NCI-H2107 (cell line): ENCODE measurements at places on chromosomes 1 and 21.
A peak's percentile ranks its signal among the peaks of the same experiment; 100 is the strongest.

- DNase-seq, result no peak
Measured at GRCh38 chr1:16006552-16007485, 2.8 kb downstream of the SRARP start.

- no peak for DNase-seq
Measured at GRCh38 chr1:9341301-9341845, 48.7 kb downstream of the SPSB1 start.

GRCh38 chr1:58570817-58571216, 6.2 kb downstream of the TACSTD2 start:
- no peak for DNase-seq

- no peak for DNase-seq
Measured at GRCh38 chr1:150966011-150966410, 8.6 kb downstream of the CERS2 start.

DNA sequence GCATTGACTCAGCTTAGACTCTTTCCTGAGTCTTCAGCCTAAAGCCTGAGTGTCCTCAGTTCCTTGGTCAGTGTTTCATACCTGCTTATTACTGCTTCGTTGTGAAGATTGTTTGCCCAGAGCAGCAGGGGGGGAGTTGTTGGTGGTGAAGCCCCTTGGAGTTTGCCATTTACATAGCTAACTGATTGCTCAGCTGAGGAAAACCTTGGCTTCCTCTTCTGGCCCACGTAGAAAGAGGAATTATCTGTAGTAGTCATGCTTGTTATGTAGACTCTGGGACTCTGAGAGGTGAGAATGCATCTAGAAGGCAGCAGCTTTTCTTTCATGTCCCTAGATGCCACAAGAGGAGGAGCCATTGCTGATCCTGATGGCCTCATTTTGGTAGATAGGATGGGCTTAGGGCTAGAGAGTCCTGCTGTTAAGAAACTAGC, 125.9 kb downstream of the MAST2 start:
- no peak for DNase-seq

- no peak for DNase-seq
Measured at GRCh38 chr1:16112596-16113555, 39.4 kb upstream of the FAM131C start.

GRCh38 chr1:204263254-204263910, 49.6 kb upstream of the GOLT1A start:
- DNase-seq, result no peak

GRCh38 chr1:17890815-17891191, 135.7 kb downstream of the ACTL8 start:
- no peak for DNase-seq

DNA sequence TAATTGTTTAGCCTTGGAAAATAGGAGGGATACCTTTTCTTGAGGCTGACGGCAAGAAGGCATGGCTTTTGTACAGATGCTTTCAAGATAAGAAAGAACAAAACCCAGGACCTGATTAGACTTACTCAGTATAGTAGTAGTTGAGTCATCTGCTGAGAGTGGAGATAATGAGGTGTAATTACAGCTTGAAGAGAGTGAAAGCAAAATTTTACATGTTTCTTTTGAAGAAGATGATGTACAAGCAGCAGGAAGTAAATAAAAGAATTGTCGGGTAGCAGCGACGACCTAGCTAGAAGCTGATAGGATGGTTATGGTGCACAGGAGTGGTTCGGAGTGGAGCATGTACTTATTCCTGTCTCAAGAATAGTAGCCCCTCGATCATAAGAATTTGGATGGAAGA, 6.6 kb downstream of the ANGPTL1 start:
- no peak for DNase-seq

DNA sequence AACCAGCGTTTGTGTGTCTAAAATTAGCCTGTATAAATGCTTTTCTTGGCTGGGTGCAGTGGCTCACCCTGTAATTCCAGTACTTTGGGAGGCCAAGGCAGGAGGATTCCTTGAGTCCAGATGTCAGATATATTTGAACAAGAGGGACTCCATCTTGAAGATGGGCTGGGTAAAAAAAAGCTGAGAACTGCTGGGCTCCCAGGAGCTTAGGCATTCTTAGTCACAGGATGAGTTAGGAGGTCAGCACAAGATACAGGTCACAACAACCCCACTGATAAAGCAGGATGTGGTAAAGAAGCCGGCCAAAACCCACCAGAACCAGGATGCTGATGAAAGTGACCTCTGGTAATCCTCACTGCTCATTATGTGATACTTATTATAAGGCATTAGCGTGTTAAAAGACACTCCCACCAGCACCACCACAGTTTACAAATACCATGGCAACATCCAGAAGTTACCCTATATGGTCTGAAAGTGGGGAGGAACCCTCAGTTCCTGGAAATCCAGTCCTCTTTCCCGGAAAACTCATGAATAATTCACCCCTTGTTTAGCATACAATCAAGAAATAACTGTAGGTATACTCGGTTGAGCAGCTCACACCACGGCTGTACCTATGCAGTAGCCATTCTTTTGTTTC, 36.2 kb upstream of the ZNF496 start:
- no peak for DNase-seq

DNA sequence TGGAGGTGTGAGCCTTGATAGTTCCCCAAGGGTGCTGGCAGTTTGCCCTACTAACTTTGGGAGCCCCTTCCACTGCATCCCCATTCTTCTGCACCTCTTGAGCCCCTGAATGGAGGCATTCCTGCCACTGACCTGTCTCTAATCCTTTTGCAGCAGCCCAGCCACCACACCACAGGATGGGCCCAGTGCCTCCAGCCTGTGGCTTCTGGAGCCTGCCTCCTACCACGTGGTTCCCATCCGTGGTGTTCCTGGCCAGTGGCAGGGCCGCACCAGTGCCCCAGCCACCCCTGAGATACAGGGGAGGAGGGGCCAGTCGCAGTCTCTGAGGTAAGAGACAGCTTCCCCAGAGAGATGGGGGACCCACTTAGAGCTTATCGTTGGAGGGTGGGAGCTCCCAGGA, 14.4 kb downstream of the INAVA start:
- DNase-seq, result no peak

DNA sequence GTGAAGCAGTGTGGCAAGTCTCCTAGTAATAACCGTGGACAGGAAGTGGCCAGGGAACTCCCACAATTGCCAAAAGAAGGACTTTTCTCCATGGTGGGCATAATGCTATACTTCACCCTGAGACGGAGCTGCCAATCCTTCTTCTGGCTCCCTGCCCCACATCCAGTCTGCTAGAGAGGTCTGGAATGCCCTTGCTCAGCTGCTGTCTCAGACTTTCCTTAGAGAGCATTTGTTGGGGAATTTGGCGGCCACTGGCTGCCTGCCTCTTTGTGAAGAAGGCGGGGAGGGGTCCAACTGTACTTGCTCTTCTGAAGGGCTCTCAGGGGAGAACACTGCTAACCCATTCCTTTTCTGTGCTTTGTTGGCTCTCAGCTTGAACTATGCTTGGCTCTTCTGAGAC, 123.7 kb upstream of the EDN2 start:
- DNase-seq, result no peak

GRCh38 chr1:86704972-86705664, 742 bp downstream of the SH3GLB1 start:
- DNase-seq, result peak; percentile 29

DNA sequence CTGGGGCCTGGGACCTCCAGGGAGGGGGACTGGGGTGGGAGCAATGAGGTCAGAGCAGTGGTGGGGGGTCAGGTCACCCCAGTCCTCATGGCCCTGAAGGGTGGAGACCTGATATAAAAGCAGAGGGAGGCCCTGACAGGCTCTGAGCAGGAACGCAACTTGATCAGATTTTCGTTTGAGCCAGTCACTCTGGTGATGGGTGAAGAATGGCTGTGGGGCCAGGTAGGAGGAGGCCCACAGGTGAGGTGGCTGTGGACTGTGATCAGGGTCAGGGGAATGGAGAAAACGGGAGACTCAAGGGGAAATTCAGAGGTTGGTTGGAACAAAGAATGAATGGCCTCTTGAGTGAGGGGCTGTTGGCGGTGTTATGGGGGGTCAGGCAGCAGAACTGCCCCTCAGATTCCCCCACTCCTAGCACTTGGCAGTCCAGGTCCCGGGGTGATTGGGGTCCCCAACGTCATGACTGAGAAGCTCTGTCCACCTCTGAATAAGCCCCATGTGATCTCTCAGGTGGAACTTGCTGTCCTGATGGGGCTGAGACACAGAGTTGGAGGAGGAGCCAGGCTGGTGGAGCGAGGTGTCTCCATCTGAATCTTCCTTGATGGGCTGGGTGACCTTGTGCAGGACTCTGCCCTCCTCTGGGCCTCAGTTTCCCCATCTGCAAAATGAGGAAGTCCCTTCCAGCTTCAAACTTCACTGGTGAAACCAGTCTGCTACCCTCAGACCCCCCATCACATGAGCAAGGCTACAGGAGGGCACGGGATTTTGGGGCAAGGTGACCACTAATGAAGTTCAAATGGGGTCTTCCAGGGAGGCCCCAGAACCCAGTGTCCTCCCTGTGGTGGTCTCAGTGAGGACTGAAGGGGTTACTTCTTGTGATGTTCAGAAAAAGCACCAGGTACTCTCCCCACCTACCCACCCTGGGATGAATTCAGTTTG, 683.0 kb downstream of the MATN1 start:
- no peak for DNase-seq

DNA sequence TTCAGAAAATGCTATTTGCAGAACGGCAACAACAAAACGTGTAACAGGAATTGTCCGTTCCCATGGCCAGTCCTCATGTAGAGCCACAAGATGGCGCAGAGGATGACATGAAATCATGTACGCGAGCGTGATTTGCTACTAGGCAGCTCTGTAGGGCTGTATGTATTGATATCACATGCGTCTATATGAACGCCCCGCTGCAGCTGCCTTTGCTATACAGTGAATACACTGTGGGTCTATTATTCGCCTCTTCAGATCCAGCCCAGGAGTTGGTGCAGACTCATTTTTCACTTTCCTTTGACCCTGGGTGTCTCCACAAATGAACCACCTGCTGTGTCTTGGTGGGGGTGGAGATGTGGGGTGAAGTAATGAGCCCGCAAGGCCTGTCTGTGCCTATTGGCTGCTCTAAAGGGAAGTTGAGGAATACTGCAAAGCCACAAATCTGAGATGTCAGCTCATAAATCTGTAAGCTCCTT, 361.5 kb downstream of the KIF26B start:
- peak; percentile 38 for DNase-seq

- no peak for DNase-seq
Measured at GRCh38 chr1:168437821-168438220, 106.0 kb downstream of the XCL2 start.

GRCh38 chr1:154198756-154199562, 7.1 kb upstream of the TPM3 start:
- DNase-seq, result peak; percentile 12

- no peak for DNase-seq
Measured at GRCh38 chr21:16211339-16212303, 481.8 kb downstream of the USP25 start.

GRCh38 chr21:33031152-33031911, 5.6 kb downstream of the OLIG2 start:
- DNase-seq, result no peak

GRCh38 chr1:16172964-16173446, 17.1 kb upstream of the EPHA2 start:
- DNase-seq, result no peak

- no peak for DNase-seq
Measured at GRCh38 chr1:245493029-245493428, 338.2 kb downstream of the KIF26B start.

- DNase-seq, result no peak
Measured at GRCh38 chr1:13582713-13583443, 754 bp upstream of the PDPN start.

- DNase-seq, result no peak
Measured at GRCh38 chr1:101444381-101444780, 207.6 kb downstream of the S1PR1 start.

GRCh38 chr1:26156285-26157038, 2.4 kb upstream of the FAM110D start:
- DNase-seq, result no peak

DNA sequence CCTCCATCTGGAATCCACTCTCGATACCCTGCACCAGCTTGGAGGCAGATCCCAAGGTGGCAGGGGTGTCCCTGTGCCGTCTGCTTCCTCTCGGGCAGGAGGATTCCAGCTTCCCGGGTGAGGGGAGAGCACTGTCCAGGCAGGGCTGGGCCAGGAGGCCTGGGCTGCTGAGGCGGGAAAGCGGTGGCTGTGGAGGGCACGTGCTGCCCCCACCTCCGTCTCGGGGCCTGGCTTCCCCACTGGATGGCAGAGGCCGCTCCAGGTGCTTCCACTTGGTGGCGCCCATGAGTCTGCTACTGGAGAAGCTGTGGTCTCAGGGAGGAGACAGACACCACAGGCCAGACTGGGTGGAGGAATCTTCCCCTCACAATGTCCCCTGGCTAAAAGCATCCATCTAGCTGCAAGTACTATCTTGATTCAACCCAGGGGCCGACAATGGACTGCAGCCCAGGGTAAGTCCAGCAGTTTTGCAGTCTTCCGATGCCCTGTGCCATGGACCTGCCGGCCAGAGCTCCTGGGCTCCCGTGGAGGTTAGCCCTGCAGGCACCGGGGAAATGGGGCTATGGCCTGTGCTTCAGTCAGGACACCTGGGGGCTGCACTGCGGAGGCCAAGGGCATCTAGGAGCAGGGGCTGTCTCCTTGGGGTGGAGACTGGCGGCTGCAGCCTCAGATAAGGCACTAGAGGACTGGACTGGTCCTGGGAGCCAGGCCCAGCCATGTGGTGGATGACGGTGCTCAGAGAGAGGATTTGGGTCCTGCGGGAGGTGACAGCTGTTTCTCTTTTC, 41.3 kb upstream of the EIF4G3 start:
- no peak for DNase-seq

DNA sequence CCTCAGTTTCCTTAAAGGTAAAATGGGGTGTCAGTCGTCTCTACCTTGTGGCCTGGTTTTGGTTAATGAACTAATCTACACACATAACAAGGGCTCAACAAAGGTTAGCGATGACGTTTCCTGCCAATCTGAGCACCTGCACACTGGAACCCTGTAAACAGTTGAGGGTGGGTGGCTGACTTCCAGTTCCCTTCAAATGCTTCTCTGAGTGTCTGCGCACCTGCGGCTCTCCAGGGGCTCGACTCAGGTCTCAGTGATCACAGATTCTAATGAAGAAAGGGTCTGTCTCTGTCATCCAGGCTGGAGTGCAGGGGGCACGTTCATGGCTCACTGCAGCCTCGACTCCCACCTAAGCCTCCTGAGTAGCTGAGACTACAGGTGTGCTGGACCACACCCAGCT, 3.3 kb upstream of the AGPAT3 start:
- peak; percentile 59 for DNase-seq

- DNase-seq, result no peak
Measured at GRCh38 chr1:104195395-104195794, 445.7 kb downstream of the AMY1C start.
